ENCODE measurements at places on chromosomes 1 and 21.

GRCh38 chr1:186730951-186731729 is 50.9 kb upstream of the PTGS2 start:
- no peak for DNase-seq

- no peak for DNase-seq
Measured at GRCh38 chr1:40309374-40310128, 7.5 kb downstream of the COL9A2 start.

- DNase-seq: no peak
Measured at GRCh38 chr1:6106321-6106731, 60.6 kb downstream of the KCNAB2 start.

DNA sequence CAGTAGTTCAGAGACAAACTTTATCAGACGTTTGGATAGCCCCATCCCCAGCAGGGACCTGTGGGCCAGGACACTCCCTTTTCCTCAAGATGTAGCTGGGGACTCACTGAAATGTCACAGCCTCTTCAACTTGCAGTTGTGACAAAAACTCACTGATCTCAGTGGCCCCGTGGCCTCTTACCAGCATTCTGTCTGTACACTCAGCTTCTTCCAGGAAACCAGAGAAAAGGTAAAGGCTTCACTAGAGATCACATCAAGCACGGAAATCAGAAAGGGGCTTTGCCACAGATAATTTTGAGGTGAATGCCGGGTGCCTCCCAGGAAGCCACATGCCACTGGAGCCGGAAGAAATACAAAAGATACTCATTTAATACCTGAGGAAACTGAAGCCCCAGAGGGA is 122.2 kb downstream of the CCDC185 start:
- DNase-seq: no peak

DNA sequence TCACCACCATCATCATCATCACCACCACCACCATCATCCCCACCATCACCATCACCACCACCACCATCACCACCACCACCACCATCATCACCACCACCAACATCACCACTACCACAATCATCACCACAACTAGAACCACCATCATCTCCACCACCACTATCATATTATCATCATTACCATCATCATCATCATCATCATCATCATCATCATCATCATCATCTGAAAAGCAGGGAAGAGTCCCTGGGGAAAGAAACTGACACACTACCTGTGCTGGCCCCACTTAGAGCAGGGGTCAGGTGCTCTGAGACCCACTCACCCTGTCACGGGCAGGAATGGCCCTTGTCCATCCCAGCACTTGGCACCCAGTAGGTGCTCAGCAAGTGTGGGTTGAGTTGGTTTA is 104.9 kb upstream of the IFFO2 start:
- DNase-seq: no peak

- DNase-seq: no peak
Measured at GRCh38 chr1:150320667-150320978, 710 bp upstream of the PRPF3 start.

GRCh38 chr1:240720976-240721375 is 109.0 kb upstream of the GREM2 start:
- no peak for DNase-seq

DNA sequence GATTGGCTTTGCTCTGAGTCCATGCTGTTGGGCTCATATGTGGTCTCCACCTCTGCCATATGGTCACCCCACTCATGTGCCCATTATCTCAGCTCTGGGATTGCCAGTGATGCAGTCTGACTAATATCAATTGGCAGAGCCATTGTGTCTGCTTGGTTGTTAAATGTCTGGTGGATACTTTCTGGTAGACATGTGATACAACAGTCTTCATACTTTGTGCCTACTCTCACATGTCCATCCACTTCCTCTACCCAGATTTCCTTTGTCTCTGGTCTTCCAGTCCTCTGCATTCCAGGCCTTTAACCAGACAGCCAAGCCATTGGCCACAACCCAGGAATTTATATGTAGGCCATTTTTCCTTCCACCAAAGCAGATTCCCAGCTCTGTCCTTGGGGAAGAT is 30.8 kb upstream of the DIPK1A start:
- no peak for DNase-seq

DNA sequence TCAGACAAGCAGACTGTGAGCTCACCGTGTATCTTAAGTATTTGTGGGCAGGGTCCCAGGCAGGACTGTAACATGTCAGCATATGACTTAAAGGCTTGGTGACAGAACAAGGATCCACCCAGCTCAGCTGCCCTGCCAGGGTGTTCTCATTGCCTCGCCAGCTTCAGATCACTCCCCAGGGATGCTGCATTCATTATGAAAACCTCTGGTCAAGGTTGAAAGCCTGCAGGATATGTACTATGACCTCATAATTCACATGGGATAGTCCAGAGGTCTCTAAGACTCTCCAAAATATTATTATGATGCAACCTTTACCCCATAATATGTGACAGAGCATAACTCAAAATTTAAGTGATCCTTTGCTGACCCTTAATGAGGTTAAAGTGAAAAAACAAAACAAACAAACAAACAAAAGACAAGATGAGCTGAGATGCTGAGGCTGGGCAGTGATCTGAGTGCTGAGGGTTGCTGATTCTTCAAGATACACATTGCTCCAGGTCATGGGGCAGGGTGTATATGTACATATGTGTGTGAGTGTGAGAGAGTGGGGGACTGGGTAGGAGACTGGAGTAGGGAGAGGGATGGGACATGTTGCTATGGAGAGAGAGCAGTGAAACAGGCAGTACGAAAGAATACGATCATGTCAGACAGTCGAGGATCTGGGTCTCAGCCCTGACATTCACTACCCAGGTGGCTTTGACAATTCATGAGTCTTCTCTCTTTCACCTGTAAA is 98.8 kb upstream of the DUSP10 start:
- DNase-seq: no peak

DNA sequence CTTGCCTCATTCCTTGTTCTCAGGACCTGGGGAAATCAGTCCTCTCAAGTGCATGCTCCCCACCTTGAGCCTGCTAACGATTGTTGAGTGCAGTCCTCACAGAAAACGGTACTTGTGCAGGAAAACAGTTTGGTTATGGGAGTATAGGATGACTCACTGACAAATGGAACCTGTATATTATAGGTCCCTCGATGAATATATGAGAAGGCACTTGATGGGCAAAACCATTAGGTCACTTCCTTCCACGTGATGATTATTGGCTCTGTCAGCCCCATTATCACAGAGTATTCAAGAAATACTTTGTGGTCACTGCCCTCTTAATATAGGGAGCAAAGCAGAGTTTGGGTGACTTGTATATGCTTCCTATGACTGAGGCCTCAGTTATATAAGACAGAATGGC is 6.2 kb downstream of the CCDC17 start:
- no peak for DNase-seq

GRCh38 chr1:47568763-47569162 is 130.9 kb downstream of the FOXD2 start:
- no peak for DNase-seq

GRCh38 chr21:28822486-28823335 is 170.0 kb downstream of the LTN1 start:
- no peak for DNase-seq

DNA sequence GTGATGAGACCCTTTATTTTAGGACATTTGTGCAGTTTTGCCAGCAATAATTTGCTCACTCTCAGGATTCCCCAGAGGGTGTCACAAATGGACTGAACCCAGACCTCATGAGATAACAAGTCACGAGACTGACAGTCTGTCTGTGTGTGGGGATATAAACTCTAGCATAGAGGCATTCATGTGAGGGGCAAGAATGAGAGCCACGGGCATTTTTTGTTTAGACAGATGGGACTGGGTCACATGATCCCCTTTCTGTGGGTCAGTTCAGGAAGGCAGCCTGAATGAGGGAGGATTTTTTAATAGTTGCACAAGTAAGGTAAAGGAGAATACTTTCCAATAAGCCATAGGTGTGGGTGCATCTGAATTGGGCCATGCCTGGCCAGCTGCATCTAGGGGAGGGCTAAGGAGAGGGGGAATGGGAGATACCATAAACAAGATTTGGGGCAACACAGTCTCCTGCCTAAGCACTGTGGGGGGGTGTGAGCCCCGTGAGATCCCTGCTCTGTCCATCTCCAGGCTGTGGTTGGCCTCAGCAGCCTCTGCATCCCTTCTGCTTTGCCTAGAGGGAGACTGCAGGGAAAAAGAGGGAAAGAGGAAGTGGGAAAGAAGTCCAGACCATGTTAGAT is 66.6 kb downstream of the NAV1 start:
- DNase-seq: no peak

GRCh38 chr1:183674339-183674738 is 21.2 kb upstream of the APOBEC4 start:
- DNase-seq: no peak

GRCh38 chr1:109570414-109570813 is 22.0 kb downstream of the GNAI3 start:
- no peak for DNase-seq

GRCh38 chr1:115718011-115718754 is 50.3 kb downstream of the CASQ2 start:
- DNase-seq: no peak

GRCh38 chr1:99456536-99456935 is 189.4 kb upstream of the PALMD start:
- no peak for DNase-seq

- no peak for DNase-seq
Measured at GRCh38 chr1:196344453-196344852, 263.8 kb downstream of the KCNT2 start.

- no peak for DNase-seq
Measured at GRCh38 chr1:180603850-180604226, 28.0 kb upstream of the XPR1 start.

DNA sequence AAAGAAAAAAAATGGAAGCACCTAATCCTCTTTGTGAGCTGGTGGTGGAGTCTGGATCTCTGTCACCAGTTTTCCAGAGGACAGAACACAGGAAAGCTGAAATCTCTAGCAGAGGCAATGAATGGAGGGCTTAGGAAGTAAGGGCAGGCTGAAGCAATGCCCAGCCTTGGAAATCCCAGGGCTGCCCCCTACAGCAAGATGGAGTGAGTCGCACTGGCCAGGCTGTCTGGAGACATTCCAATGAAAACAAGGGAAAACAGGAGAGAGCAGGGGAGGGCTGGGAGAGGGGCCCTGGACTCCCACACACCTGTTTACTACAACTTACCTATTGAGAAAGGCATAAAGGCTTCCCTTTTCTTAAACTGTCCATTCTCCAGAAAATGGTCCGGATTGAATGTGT is 25.9 kb downstream of the CYP2J2 start:
- no peak for DNase-seq

DNA sequence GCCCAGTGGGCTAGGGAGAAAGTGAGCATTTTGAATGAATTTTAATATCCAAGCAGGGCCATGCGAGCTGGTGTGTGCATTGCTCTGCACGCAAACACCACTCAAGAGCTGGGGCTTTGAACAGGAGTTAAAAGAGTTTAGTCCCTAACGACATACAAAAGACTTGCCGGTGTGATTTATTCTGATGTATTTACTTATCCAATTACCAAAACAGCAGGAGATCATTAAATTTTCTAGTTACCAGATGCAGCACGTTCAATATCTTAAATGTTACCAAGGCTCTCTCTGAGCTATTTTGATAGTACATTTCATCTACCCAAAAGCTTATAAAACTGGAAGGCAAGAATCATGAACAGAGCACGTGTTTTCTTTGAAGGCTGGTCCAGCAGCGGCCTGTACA is 30.0 kb upstream of the DMRTA2 start:
- DNase-seq: no peak

- DNase-seq: no peak
Measured at GRCh38 chr1:166882893-166883292, 6.8 kb upstream of the TADA1 start.

- no peak for DNase-seq
Measured at GRCh38 chr1:203593723-203594122, 32.9 kb upstream of the ATP2B4 start.

DNA sequence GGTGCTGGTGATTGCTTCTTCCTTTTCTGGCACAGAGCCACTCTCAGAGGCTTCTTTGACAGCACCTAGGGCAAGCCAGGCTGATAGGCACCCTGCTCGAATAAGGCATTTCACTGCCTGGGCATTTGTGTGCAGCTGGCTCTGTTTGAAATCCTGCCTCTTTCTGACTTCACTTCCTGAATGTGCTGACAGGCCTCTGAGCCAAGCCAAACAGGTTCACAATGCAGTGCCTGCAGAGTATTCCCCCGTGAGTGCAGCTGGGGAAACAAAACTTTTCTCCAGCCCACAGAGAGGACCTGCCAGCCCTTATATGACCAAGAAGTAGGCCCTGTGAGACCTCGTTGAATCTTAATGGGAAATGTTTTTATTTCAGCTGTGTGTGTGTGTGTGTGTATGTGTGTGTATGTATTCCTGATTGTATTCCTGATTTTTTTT is 10.4 kb downstream of the JUN start:
- DNase-seq: peak; percentile 45

DNA sequence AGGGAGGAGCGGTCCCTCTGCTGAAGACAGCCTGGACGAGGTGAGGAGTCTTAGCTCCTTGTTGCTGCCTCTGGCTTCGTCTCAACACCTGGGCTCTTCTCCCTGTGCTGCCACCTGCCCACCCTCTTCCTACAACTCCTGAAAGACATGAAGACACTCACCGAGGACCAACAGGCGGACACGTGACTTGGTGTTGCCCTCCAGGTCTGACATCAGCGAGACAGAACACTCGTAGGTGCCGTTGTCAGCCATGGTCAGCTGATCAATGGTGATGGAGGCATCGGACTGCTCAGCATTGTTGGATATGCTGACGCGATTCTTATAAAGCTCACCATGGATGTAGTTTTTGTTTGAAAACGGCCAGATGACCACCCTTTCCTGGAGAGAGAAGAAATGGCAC is 21.4 kb downstream of the GPA33 start:
- no peak for DNase-seq

DNA sequence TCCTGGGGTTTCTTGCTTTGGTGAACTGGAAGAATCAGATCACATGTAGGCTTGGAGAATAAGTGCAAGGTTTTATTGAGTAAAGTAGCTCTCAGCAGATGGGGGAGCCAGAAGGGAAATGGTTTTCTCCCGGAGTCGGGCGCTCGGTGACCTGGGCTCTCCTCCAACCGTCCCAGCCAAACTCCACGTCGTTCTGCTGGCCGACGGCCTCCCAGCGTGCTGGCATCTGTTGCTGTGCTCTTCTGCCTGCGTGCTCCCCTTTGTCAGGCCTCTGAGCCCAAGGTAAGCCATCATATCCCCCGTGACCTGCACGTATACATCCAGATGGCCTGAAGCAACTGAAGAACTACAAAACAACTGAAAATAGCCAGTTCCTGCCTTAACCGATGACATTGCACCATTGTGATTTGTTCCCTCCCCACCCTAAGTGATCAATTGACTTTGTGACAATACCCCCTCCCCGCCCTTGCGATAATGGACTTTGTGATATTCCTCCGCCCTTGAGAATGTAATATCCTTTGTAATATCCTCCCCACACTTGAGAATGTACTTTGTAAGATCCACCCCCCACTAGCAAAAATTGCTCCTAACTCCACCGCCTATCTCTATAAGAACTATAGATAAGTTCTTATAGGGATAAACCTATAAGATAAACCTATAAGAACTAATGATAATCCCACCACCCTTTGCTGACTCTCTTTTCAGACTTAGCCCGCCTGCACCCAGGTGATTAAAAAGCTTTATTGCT is 88.3 kb downstream of the SMYD3 start:
- no peak for DNase-seq

DNA sequence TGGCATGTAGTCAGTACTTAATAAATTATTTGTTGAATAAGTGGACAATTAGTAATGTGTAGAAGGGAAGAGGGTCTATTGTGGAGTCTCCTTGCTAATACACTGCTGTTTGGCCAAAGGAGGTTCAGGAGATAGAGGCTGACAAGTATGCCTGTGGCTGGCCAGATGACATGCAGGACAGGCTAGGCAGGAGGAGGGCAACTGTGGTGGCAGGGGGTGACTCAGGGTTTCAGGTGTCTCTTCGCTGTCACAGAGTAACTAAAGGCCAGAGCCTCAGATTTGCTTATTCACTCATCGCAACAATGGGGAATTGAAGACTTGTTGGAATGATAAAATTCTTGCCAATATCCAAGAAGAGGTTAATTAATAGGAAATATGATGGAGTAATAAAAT is 33.1 kb downstream of the THRAP3 start:
- DNase-seq: no peak
